ENCODE measurements at places on chromosomes 5 and 9.

DNA sequence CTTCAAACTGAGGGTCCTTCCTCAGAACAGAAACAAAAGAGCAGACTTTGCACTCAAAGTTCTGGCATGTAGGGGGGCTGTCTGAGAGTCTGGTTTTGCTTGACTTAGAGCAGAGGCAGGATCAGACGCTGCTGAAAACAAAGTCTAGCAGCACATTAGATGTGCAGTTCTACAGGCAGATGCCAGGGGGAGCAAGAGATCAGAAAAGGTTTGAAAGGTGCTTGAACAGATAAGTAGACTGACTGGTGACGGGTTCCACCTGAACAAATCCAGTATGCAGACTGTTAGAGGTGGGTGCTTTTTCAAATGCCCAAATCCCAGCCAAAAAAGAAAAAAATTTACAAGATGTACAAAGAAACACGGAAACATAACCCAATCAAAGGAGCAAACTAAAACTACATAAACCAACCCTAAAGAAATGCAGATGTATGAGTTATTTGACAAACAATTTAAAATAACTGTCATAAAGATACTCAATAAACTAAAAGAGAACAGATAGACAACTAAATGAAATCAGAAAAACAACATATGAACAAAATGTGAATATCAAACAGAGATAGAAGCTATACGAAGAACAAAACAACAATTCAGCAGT, 194.7 kb upstream of the FREM1 start:
- DNase-seq = no peak

DNA sequence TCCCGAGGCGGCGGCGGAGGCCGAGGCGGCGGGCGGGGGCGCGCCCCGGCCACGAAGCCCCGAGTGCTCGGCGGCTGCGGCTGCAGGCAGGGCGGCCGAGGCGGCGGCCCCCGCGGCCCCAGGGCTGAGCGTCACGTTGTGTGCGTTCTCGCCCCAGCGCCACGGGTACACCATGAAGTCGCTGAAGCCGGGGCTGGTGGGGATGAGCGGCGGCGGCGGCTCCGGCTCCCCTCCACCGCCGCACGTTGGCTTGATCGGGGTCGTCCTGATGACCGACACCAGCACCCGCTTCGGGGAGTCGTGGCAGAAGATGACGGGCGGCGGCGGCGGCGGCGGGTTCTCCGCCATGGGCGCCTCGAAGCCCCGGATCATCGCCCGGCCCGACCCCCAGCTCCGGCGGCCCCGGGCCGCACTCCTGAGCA, 498 bp downstream of the ZNF367 start:
- peak; percentile 17 for DNase-seq

- no peak for DNase-seq
These were observed 10.0 kb downstream of the PLPPR1 start for GRCh38 chr9:101038488-101038887.

DNA sequence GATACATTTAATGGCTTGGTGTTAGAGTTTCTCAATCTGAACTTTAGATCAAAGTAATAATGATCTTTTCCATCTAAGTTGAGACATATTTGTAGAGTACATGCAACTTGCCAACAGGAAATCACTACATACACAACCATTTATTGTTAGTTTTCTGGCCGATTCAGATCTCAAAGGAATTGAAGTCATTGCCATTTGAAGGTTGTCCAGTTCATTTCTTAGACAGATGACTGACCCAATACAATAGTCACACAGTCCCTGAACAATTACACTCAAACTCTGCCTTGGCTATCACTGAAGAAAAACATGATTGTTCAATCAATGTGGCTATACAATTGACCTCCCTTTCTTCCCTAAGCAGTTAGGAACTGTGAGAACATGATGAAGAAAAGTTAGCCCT, 753.2 kb upstream of the RIOK2 start:
- no peak for DNase-seq

- no peak for DNase-seq
These were observed 13.6 kb downstream of the AHRR start for GRCh38 chr5:334903-335739.

DNA sequence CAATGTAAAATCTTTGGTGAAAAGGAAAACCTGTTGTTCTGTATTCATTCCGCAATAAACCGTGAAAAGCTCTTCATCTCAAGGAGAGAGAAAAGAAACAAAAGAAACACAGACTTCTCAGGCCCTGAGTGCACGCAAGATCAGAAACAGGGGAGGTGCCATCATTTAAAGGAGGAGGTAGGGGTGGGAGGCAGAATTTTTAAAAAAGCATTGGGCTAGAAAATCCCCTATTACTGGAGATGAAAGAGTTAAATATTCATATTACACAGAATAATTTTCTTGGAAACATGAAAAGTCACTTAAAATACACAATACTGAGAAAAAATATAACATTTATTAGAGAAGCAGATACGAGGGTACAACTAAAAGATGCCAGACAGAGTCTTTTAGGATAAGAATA, 56.3 kb downstream of the USP20 start:
- DNase-seq = no peak

GRCh38 chr5:115262011-115262320, 711 bp downstream of the PGGT1B start:
- DNase-seq = no peak

- no peak for DNase-seq
These were observed 190.4 kb downstream of the EPB41L4A start for GRCh38 chr5:112228667-112229066.

DNA sequence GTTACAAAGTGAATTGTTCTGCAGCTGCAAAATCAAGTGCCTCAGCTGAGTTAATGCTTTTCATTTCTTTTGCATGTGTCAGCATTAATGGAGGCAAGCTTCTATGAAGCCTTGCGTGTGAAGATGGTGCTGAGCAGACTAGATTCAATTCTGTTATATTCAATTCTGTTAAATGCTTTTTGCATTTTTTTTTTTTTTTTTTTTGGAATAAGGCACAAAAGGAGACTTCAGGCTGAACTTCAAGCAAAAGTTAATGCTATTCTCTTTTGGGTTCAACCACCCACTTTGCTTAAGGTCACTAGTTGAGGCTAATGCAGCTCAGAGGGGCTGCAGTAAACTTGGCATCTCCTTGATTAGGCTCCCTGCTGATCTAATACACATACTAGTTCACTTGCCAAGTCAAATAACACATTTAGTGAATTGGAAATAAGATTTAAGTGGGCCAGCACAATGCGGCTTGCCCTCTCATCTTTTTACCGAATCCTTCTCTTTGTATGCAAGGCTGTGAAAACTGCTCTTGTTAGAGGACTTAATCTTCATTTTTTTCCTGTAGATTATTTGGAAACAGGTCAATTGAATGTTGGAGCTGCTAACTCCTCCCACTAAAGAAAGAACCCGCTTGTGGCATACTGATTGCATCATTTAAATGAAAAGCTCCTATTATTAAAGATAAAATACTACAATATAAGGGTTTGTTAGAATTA, 1020.2 kb downstream of the NR2F1-AS1 start:
- no peak for DNase-seq

GRCh38 chr9:4755026-4755609, 14.1 kb upstream of the AK3 start:
- no peak for DNase-seq

- peak; percentile 4 for DNase-seq
These were observed 47.0 kb upstream of the PLIN2 start for GRCh38 chr9:19174127-19174912.

DNA sequence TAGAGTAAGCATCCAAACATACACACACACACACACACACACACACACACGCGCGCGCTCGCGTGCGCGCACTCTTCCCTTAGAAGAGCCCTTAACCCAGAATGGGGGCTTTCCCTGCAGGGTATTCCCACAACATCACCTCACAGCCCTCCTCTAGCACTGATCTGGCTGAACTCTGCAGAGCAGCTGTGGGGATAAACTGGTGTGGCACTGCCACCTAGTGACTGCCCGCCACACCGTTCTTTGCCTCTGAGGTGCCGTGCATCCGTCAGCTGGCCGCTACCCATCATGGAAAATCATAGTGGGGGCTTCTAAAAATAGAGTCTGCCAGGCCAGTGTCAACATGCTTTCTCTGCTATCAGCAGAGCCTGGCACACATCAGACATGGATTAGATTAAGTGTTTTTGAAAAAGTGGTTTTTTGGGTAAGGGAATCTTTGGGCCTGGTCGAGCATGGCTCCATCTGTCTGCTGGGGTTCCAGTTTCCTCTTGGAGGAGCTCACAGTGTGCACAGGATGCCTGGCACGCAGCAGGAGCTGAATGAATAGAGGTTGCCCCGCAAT, 88.1 kb downstream of the KCNN2 start:
- no peak for DNase-seq

- no peak for DNase-seq
These were observed 476.0 kb upstream of the CD180 start for GRCh38 chr5:67672636-67673035.

- DNase-seq = no peak
These were observed 1162.5 kb upstream of the DMAC1 start for GRCh38 chr9:8962084-8962483.

DNA sequence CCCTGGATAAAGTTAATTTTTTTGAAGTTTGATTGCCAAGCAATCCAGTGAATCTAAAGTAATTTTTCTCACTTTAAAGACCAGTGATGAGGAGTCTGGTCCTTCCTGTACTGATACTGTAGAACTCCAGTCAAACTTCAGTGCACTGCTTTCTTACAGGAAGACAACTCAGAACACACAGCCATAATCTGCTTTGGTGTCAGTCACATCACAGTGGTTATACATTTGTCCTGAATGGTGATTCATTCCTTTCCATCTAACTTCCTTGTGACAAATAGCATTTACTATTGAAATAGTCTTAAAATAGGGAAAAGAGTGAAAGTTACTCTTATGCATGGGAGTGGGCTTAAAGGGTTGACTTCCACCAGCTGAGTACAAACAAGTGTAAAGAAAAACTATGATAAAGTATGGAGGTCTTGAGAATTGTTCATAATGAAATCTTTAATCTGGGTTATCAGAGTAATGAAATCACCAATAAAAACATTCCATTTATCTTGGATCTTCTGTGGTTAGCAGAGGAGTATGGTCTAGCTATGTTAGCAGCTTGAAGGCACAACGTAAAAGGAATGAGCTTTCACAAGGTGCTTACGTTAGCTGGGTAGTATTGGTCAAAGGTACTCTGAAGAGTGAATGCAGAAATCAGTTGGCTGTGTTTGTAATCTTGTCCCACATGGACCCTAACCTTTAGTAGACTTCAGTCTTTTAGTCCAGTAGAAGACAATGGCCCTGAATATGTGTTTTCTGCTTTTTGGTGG, 41.5 kb downstream of the DCP2 start:
- DNase-seq = no peak

GRCh38 chr9:120416781-120417427, 163.1 kb downstream of the CDK5RAP2 start:
- no peak for DNase-seq

DNA sequence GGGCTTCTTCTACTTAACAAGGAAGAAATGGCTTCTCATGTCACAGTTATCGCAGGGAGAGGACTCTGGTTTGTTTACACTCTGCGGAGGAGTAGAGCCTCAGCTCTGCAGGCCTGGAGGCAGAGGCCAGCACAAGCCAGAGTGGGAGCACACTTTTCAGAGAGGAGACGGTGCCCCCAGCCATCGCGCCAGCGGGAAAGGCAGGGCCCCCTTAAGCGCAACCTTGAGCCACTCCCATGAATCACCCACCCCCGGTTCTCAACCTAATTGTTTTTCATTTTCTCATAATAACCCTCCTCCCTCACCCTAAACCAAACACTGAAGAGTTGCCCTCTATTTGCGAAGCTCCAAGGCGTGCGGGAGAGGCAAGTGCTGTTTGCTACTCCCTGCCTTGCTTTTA, 208.4 kb upstream of the TBCA start:
- DNase-seq = no peak

- no peak for DNase-seq
These were observed 99.2 kb downstream of the UHRF2 start for GRCh38 chr9:6512085-6512657.

GRCh38 chr5:177403102-177403791, 2.8 kb upstream of the PFN3 start:
- no peak for DNase-seq

GRCh38 chr9:134134949-134135342, 936 bp upstream of the WDR5 start:
- DNase-seq = no peak

DNA sequence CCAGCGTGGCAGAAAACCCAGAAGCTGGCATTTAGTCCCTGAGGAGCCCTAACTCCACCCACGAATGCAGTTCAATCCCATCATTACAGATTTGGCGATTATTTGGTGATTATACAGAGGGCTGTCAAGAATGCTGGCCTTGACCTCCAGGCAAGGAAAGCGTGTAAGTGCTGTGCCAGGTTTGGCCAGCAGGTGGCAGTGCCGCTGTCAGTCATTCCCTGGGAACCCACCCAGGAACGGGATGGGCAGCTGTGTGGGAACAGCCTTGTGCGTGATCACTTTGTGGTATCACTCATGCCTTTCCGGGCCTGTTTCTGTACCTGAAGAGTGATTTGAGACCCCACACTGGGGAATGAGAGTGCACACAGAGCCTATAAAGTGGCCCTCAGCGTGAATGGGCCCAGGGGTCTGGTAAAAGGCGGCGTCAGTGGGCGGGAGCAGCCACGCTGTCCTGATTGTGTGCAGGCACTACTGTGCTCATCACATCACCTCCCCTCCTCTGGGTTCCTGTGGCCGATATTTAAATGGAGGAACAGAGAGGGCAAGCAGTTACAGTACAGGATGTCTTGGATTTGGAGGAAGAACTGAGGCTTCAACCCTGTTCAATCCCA, 215.6 kb downstream of the ROR2 start:
- DNase-seq = peak; percentile 20

DNA sequence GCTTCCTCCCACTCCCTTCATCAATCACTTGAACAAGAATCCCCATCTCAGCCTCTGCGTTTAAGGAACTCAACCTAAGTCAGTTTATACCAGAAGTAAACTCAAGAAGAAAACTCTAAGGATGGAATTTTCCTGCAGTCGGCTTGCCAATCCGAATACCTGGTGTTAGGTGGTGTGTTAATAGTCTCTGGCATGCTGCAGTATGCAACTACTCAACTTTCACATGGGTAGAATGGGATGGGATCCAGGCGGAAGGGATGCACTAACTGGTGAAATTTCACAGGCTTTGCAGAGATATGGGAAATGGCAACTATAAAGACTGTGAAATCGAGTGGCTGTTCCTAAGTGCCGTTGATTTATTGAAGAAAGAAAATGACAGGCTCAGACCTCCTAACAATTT, 560.6 kb downstream of the TLE1 start:
- DNase-seq = no peak

GRCh38 chr9:100282388-100282719, 70.4 kb downstream of the TEX10 start:
- DNase-seq = no peak

GRCh38 chr9:84514421-84514820, 155.1 kb upstream of the NTRK2 start:
- DNase-seq = no peak

DNA sequence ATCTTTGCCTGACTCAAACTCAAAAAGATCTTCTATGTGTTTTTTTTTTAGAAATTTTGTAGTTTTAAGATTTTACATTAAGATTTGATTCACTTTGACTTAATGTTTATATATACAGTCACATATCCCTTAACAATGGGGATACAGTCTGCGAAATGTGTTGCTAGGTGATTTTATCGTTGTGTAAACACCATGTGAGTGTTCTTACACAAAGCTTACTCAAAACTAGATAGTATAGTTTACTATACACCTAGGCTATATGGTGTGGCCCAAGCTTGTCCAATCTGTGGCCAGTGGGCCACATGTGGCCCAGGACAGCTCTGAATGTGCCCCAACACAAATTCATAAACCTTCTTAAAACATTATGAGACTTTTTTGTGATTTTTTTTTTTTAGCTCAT, 131.9 kb downstream of the CWC27 start:
- DNase-seq = no peak

- no peak for DNase-seq
These were observed 35.8 kb downstream of the PTCH1 start for GRCh38 chr9:95481000-95481399.
